ENCODE measurements at places on chromosomes 5 and 9.

DNA sequence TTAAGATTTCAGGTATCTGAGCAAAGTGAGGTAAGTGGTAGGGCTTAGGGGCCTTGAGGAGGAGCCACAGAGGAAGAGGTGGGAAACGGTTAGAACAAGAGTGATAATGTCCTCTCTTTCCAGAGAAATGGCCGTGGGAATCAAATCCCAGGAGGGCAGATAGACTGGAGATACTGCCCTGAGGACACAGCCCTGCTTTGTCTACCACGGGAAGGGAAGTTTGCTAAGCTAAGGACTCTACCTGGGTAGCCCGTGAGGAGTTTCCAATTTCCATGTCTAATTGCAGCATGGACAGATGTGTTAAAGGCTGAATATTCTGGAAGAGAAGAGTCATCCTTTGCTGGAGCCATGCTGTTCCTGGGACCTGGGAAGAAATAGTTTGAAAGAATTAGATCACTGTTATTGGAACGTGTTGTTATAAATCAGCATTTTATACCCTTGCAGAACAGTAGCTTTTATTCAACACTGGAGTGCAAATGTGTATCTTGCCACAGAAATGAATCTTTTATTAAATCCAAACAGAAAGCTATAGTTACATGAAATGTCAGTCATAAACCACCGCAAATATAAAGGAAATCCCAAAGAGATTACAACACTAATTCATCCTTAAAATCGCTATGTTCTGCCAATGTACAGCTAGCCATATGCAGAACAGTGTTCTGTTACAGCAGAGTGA lies 133.2 kb upstream of the LHFPL2 start:
- no peak for DNase-seq

- DNase-seq: peak; percentile 60
These were observed 10.4 kb upstream of the SLC30A5 start for GRCh38 chr5:69083412-69083811.

- DNase-seq: no peak
These were observed 12.7 kb downstream of the PLK2 start for GRCh38 chr5:58447226-58447625.

DNA sequence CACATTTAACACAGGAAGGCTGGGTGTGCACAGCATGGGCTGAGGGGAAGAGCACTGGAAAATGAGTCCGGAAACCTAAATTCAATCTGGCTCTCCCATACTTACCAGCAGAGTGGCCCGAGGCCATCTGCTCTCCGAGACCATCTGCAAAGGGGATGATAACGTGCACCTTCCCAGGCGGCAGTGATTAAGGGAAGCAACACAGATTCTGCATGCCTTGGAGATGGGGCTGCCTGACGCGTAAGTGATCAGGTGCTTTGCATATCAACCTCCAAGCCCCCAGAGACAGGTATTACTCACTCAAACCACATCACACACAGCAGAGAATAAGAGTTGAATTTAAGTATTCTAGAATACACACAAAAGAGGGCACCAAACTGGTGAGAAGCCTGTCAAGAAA lies 9.1 kb downstream of the EPB41L4B start:
- no peak for DNase-seq
